Activated T-helper 1 cell treated with anti-CD3 and anti-CD28 coated beads, Interleukin-2, amount 50 U/mL, for 16 hours (primary cell): ENCODE measurements at places on chromosomes 7 and 10.

GRCh38 chr10:50447691-50448090, 176.1 kb downstream of the SGMS1 start:
- no peak for DNase-seq

DNA sequence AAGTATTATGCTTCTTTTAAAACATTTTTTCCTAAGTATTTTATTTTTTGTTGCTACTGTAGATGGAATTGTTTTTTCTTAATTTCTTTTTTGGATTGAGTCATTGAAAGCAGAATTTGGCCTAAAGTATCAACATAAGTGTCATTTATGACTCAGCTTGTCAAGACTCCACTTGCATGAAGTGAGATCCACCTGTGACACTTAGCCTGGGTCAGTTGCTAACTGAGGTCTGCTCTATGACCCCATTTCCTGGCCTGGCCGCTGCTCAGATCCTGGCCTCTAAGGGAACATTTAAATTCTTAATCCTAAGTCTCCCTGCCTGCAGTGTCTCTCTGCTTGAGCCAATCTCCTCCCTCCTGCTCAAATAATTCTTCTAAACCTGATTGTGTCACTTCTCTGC, 35.5 kb downstream of the TMEM270 start:
- DNase-seq: no peak

GRCh38 chr10:11095374-11095801, 77.7 kb downstream of the CELF2 start:
- no peak for DNase-seq

GRCh38 chr7:11570205-11570604, 261.8 kb downstream of the THSD7A start:
- no peak for DNase-seq

GRCh38 chr7:39656415-39656814, 33.0 kb downstream of the RALA start:
- DNase-seq: no peak

- DNase-seq: no peak
Measured at GRCh38 chr10:29628311-29628710, 6.5 kb downstream of the SVIL start.

- DNase-seq: peak; percentile 24
Measured at GRCh38 chr7:36723951-36724664, at the start of gene AOAH. AOAH (minus strand) TSS chr7:36724494; CDS start chr7:36724148, 346 bp downstream.

GRCh38 chr7:39453743-39454355, 112.4 kb upstream of the YAE1 start:
- no peak for DNase-seq

- DNase-seq: no peak
Measured at GRCh38 chr7:81780914-81781693, 11.3 kb upstream of the HGF start.

- DNase-seq: no peak
Measured at GRCh38 chr10:99906470-99906869, 103.3 kb downstream of the DNMBP start.

- DNase-seq: no peak
Measured at GRCh38 chr7:137878333-137878961, 31.7 kb upstream of the DGKI start.

DNA sequence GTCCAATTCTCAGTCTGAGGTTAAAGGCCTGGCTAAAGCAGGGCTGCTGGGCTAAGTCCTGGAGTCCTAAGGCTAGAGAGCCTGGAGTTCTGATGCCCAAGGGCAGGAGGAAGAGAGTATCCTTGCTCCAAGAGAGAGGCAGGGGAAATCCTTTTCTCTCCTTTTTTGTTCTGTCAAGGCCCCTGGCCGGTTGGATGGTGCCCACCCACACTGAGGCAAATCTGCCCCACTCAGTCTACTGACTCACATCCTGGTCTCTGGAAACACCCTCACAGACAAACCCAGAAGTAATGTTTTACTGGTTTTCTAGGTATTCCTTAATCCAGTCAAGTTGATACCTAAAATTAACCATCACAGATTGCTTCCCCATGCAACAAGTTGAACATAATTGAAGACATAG, 23.0 kb downstream of the ZNF518A start:
- no peak for DNase-seq

- no peak for DNase-seq
Measured at GRCh38 chr7:30163231-30163894, 28.6 kb downstream of the MTURN start.

DNA sequence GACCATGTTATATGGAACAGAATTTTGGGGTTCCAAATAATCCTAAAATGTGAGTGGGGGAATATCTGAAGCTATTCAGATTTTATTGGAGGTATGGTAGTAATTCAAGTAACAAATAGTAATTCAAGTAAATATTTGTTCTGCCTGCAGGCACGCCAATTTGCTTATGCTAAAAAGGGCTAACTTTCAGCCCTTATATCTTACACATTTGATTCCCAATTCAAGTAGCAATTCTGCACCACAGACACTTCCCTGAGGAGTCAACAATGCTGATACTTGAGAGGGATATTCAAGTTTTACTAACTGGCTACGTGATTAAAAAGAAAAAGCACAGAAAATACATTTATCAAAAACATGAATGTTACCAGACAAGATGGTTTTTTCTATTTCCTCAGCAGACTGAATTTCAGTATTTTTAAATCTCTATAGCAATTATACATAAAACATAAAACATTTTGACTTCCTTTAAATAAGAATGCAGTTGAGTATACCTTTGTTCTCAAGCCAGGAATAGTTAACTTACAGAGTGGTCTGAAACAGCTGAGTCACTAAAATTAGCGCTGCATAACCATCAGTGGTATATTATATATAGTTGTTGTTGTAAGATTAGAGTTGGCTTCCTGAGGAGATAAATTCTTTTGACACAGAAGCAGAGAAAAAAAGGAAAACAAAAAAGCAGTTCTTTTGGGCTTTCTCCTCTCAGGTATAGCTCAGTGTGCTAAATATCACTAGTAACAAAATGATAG, 33.9 kb downstream of the MTPN start:
- no peak for DNase-seq

GRCh38 chr7:36784991-36785940, 61.0 kb upstream of the AOAH start:
- DNase-seq: peak; percentile 37

- DNase-seq: no peak
Measured at GRCh38 chr10:71262027-71262426, 49.7 kb downstream of the UNC5B start.

DNA sequence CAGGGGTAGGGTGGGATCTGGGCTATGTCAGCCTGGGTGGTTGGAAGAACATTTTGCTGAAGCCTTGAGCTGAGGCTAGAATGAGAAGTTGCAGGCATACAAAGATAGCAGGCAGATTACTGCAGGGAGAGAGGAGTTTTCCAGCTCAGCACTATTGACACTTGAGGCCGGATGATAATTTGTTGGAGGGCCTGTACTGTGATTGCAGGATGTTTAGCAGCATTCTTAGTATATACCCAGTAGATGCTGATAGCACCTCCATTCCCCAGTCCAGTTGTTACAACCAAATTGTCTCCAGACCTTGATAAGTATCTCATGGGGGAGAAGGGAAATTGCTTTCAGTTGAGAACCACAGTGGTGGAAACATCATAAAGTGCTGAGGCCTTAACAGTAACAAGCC, 158.6 kb upstream of the CHRM2 start:
- no peak for DNase-seq

DNA sequence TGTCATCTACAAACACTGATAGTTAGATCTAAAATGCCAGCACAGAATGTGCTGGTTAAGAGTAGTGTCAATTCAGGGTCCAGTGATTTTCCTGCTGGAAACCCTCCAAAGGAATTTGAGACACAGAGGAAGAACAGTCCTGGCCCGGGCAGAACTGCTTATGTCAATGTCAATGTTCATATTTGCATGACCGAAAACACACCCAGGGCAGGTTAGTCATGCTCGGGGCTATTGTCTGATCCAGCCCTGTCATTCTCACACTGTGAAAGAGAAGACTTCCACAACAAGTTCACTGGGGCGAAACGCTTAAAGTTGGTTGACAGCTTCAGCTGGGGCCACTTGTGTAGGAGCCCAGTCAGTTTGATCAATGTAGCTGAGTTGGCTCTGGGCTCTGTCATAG, 139.3 kb downstream of the C1GALT1 start:
- no peak for DNase-seq

DNA sequence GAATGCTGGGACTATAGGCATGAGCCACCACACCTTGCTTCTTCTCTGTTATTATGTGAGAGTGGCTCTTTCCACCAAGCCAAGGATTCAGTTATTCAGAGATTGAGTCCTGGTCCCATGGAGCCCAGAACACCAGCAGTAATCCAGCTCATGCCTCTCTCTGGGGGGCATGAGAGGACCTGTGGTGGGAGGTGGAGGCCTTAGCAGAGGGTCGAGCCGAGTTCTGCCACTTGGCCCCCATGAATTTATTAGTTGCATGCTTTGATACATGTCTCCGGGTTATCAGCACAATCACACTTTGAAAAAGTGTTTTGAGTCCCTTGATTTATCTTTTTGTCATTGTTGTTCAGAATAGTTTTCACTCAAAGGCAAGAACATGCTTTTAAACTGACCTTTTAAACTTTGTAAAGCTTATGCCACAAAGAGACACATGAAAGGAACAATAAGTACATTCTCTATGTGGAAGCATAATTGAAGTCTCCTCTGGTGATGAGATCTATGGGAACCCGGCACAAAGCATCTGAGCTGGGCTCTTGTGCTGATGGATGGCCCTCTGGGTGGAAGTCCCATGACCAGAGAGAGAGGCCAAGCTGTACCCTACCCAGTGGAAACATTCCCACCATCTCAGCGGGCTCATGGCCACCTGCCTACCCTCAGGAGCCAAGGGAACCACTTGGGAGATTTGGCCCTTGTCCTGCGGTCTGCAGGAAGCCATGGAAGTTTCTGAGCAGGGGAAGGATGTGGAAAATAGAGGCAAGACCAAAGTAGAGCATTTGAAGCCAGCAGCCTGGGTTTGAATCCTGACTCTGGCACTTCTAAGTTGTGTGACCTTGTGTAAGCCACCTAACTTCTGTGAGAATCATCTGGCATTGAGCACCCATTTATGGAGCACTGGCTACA, 53.9 kb downstream of the MINDY4 start:
- DNase-seq: no peak

DNA sequence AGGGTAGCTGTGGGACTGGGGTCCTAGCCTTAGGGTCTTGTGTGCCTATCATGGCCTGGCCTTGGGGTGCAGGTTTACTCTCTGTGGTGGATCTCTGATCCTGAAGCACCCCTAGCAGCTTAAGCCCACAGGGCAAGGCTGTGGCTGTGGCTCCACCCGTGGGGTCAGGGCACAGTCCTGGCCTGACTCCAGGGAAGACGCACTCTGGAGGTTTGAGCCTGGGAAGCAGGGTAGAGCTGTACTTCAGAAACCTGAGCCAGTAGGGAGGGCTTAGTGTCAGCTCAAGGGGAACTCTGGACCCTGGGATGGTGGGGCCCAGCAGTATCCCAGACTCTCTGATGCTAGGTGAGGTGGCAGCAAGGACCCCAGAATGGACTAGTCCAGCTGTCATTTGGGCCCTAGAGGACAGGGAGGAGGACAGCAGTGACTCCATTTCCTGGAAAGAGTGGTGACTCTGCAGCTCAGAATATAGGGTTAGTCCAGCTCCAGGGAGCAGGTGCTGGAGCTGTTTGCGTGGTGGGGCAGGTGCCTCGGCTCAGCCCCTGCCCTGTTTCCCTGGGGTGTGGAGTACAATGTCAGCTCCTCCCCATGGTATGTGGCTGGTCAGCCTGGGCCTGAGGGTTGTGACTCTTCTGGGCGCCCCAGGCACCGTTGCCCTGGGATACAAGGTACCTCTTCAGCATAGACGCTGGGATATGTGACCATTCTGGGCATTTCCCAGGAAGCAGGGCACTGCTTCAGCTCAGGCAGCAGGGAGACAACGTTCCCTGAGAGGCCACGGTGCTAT, 15.8 kb downstream of the GTPBP4 start:
- no peak for DNase-seq

GRCh38 chr10:71211053-71211452, 1.3 kb upstream of the UNC5B start:
- no peak for DNase-seq

- no peak for DNase-seq
Measured at GRCh38 chr7:138745189-138745588, 44.0 kb upstream of the SVOPL start.

- DNase-seq: no peak
Measured at GRCh38 chr10:109929501-109930219, 6.3 kb upstream of the XPNPEP1 start.

GRCh38 chr10:89861584-89862301, 160.4 kb downstream of the KIF20B start:
- DNase-seq: no peak

DNA sequence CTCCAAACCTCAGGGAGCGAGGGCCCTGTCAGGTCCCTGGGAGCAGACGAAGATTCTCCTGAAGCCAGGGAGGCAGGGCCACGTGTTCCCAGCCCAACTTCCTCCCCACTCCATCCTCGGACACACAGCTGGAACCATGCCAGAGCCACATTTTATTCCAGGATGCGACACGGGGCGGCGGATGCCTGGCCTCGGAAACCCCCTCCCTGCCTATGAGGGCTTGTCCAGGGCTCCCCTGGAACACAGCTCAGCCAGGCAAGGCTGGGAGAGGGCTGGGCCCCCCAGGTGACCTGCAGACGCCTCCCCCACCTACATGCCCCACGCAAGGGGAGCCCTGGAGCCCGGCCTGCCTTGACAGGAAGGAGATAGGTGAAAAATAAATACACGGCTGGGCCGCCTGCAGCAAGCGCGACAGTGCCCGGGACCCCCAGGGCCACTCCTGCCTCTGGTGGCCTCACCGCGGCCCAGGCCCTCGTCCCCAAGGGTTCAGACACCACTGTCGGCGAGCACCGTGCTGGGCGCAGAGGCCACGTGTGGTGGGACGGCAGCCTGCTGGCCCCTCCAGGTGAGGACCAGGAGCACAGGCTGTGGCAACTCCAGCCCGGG, 21.5 kb downstream of the GET4 start:
- no peak for DNase-seq

DNA sequence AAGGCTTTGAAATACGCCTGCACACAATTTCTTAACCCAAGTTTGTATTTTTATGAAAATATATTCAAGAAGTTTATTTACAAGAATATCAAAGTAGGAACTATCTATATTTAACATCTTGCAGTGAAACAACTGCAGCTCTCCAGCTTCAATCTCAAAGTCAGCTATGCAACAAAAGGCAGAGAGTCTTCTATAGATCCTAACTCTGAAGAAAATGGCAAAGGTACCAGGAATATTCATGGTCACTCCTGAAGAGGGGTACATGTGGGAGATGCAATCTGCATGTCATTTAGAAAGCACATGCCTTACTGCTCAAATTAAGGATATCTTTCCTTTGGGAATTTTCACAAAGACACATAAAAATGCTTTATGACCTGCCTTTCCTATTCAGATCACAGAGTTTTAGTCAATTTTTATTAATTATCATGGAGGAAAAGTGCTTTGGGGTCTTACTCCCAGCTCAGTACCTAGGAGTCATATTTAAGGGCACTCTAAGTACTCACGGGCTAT, 1.5 kb downstream of the ANK3 start:
- DNase-seq: no peak

DNA sequence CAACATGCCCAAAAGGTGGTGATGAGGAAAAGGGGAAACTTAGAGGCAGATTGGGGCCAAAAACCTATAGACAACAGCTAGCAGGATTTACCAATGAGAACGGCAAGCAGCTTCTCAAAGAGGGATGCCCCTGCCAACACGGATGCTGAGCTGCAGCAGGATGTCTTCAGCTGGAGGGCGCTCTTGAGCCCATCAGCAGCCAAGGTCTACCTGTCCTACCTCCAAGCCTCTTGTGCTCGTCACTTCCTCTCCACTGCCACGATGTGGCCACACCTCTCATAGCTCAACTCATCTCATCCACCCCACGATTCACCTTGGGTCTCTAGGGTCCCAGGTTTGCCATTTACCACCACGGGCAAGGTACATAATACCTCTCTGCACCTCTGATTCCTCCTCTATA, 36.5 kb downstream of the DLG5 start:
- no peak for DNase-seq
